Bronchial epithelial cell (primary cell): ENCODE measurements at places on chromosomes 1 and 21. TPM values are rescaled to one million over a fixed set of nuclear protein-coding genes. Genes with fewer than 3 reads are reported as not detected.

Gene TRIM46
- 0.26 and 0.64 TPM in 2 replicates for total RNA-seq

Gene ATP1A2
- not detected in 2 replicates for total RNA-seq

Gene DMBX1
- total RNA-seq = not detected in 2 replicates

Gene CYYR1
- total RNA-seq = 0.38 and 1.1 TPM in 2 replicates

Gene AMPD1
- 0.13 TPM in 1 of 2 replicates, not detected in the other for total RNA-seq

Gene CYP4B1
- 3.6 TPM in 1 of 2 replicates, not detected in the other for total RNA-seq

Gene NPL
- total RNA-seq = 2.4 and 18.8 TPM in 2 replicates

Gene TSPEAR
- total RNA-seq = not detected in 2 replicates

Gene CD1E
- not detected in 2 replicates for total RNA-seq

Gene LRRC3
- total RNA-seq = under 0.01 and 0.38 TPM in 2 replicates

Gene CTSS
- total RNA-seq = 0.53 and 5.4 TPM in 2 replicates

Gene OR2T2
- total RNA-seq = not detected in 2 replicates

Gene TMEM51
- 5.3 and 6.4 TPM in 2 replicates for total RNA-seq

Gene C1orf87
- total RNA-seq = not detected in 2 replicates

Gene TNFRSF18
- total RNA-seq = 1.7 TPM in 1 of 2 replicates, not detected in the other

Gene TAF1A
- 11.6 and 14.5 TPM in 2 replicates for total RNA-seq

Gene C4BPA
- not detected in 2 replicates for total RNA-seq

Gene ZNF683
- total RNA-seq = not detected in 2 replicates
